Astrocyte (in vitro differentiated cells and primary cell): ENCODE measurements at places on chromosomes 3 and 15. TPM values are rescaled to one million over a fixed set of nuclear protein-coding genes. Genes with fewer than 3 reads are reported as not detected.

- H3K36me3 ChIP-seq, result no peaks in the 10 kb centered on the region
- DNase-seq, result no peak
- peaks cover 4% of the 10 kb centered on the region for H3K27me3 ChIP-seq
- peaks cover 7% of the 10 kb centered on the region for H3K4me1 ChIP-seq
- H3K4me3 ChIP-seq, result no peak overlapping the region
Observed at GRCh38 chr3:194036842-194037241, 99.1 kb upstream of the HES1 start.

The ALDH1A2 gene
- 0.98 and 1.7 TPM in 2 replicates for total RNA-seq

DNA sequence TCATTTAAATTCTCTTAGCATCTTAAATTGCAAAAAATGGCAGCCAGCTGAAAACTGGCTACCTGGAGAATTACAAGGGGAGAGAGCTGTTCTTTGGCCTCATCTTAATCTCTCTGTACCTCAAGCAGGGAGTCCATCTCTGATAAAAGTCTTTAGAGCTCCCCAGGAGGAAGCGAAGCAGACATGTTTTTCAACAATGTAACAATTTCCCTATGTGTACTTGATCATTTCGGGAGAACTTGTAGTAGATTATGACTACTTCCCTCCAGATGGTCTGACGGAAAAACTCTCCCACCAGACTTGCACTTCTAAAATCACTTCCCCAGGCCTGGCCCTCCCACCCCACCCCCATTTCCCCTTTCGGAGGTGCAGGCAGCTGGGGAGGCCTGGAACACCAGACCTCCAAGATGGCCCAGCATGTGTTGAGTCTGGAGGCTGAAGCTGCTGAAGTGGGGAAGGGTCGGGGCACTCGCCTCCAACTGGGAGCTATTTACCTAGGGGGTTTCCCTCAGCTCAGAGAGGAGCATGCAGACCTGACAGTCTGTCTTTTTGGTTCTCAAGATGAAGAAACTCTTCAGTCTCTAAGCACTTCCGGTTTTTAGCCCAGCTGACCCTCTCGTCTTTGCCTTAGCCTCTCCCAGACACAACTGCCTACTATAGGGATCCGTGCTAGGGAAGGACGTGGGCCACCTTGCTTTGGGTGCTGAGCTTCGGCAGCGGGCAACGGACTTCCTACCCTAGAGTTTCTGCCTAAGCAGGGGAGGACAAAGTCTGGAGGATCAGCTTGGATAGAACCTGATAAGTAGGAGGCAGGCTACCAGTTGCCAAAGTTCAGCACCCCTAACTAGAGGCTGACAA, 164.0 kb upstream of the TBL1XR1 start:
- no peaks in the 10 kb centered on the region for H3K36me3 ChIP-seq
- H3K4me1 ChIP-seq, result peaks cover 42% of the 10 kb centered on the region
- no peak for DNase-seq
- H3K27me3 ChIP-seq, result no peaks in the 10 kb centered on the region
- peak overlapping the region; percentile 5 for H3K4me3 ChIP-seq

DNA sequence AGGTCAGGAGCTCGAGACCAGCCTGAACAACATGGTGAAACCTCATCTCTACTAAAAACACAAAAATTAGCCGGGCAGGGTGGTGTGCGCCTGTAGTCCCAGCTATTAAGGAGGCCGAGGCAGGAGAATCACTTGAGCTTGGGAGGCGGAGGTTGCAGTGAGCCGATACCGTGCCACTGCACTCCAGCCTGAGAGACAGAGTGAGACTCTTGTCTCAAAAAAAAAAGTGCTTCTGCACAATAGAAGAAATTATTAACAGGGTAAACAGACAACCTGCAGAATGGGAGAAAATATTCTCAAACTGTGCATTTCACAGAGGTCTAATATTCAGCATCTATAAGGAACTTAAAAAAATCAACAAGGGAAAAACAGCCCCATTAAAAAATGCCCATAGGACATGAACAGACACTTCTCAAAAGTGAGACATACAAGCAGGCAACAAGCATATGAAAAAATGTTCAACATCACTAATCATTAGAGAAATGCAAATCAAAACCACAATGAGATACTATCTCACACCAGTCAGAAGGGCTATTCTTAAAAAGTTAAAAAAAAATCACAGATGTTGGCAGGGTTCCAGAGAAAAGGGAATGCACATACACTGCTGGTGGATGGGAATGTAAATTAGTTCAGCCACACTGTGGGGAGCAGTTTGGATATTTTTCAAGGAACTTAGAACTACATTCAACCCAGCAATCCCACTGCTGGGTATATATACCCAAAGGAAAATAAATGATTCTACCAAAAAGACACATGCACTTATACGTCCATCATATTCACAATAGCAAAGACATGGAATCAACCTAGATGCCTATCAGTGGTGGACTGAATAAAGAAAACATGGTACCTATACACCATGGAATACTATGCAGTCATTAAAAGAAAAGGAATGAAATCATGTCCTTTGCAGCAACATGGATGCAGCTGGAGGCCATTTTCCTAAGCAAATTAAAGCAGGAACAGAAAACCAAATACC, 75.5 kb downstream of the MSL2 start:
- H3K4me3 ChIP-seq, result no peak overlapping the region
- H3K27ac ChIP-seq, result no peak overlapping the region
- H3K4me1 ChIP-seq, result no peaks in the 10 kb centered on the region
- no peaks in the 10 kb centered on the region for H3K36me3 ChIP-seq

The DNAH12 gene
- total RNA-seq, result 0.23 and 0.36 TPM in 2 replicates

GRCh38 chr3:101074518-101074917, 81.3 kb upstream of the ABI3BP start:
- H3K4me3 ChIP-seq, result no peak overlapping the region
- no peak overlapping the region for H3K27ac ChIP-seq
- peaks cover 4% of the 10 kb centered on the region for H3K4me1 ChIP-seq

- no peaks in the 10 kb centered on the region for H3K4me1 ChIP-seq
- no peak for DNase-seq
- no peak overlapping the region for H3K4me3 ChIP-seq
- no peak overlapping the region for H3K27ac ChIP-seq
- no peaks in the 10 kb centered on the region for H3K27me3 ChIP-seq
- peaks cover 24% of the 10 kb centered on the region for H3K36me3 ChIP-seq
Observed at GRCh38 chr15:25051399-25052154, 96.8 kb downstream of the SNRPN start.

DNA sequence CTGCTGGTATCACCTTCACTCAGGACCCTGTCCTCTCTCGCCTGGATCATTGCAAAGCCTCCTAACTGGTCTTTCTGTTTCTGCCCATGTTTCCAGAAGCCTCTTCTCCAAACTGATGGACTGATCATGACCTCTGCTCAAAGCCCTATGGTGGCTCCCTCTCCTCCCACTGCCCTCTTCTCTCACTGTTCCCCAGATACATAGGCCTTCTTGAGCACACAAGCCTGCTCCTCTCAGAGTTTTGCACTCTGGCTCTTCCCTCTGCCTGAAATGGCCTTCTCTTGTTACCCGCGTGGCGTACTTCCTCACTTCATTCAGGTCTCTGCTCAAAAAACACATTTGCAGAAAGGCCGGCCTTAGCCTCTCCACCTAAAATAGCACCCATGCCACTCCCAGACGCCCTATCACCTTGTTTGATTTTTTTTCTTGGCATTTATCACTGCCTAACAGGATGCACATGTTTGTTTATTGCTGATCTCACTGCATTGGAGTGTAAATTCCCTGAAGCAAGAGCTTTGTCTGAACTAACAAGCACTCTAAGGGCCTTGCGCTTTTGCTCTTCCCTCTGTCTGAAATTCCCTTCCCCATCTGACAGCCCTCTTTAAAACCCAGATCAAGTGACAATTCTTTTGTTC, 1.4 kb upstream of the ETFA start:
- no peak overlapping the region for H3K4me3 ChIP-seq
- no peak overlapping the region for H3K27ac ChIP-seq
- no peaks in the 10 kb centered on the region for H3K36me3 ChIP-seq
- DNase-seq, result no peak
- no peaks in the 10 kb centered on the region for H3K27me3 ChIP-seq

The MORC1 gene
- not detected in 2 replicates for total RNA-seq

- no peak overlapping the region for H3K27ac ChIP-seq
- no peaks in the 10 kb centered on the region for H3K36me3 ChIP-seq
- no peaks in the 10 kb centered on the region for H3K4me1 ChIP-seq
- DNase-seq, result peak; percentile 18
- H3K4me3 ChIP-seq, result no peak overlapping the region
Observed at GRCh38 chr3:138180375-138181029, 5.8 kb upstream of the DBR1 start.

The PRSS50 gene
- not detected in 2 replicates for total RNA-seq

DNA sequence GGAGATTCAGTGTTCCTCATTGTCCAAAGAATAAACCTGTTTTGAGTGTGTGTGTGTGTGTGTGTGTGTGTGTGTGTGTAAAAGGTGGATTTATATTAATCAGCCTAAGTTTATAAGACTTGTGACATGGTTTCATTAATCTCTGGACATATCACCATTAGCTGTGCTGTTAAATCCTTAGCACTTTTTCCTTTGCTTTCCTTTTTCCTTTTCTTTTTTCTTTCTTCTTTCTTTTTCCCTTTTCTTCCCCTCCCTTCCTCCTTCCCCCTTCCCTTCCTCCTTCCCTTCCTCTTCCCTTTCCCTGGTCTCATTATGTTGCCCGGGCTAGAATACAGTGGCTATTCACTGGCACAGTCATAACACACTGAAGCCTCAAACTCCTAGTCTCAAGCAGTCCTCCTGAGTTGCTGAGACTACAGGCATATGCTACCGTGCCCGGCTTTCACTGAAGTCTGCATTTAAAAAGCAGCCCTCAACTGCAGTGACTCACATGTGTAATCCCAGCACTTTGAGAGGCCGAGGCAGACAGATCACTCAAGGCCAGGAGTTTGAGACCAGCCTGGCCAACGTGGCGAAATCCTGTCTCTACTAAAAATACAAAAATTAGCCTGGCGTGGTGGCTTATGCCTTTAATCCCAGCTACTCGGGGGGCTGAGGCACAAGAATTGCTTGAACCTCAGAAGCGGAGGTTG, 28.6 kb upstream of the ITPKA start:
- H3K27me3 ChIP-seq, result no peaks in the 10 kb centered on the region
- peaks cover 2% of the 10 kb centered on the region for H3K36me3 ChIP-seq
- H3K27ac ChIP-seq, result no peak overlapping the region
- H3K4me1 ChIP-seq, result no peaks in the 10 kb centered on the region

DNA sequence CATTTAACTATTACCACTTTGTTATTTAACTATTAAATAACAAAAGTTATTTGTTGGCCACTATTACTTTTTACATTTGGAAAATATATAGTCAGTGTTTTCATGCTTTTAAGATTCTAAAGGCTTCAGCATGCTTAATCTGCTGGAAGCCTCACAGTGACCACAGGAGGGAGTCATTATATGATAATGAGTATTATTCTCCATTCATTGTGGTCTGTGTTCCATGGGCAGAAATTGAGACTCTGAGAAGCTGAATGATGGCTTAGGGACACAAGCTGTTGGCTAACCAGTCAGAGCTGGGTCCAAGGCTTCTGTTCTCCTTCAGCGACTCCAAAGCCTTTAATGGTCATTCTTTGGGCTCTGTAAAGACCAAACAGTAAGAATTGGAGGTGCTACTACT, 64.7 kb downstream of the BFSP2 start:
- DNase-seq, result peak; percentile 38
- no peaks in the 10 kb centered on the region for H3K4me1 ChIP-seq
- H3K27me3 ChIP-seq, result no peaks in the 10 kb centered on the region
- H3K36me3 ChIP-seq, result no peaks in the 10 kb centered on the region

DNA sequence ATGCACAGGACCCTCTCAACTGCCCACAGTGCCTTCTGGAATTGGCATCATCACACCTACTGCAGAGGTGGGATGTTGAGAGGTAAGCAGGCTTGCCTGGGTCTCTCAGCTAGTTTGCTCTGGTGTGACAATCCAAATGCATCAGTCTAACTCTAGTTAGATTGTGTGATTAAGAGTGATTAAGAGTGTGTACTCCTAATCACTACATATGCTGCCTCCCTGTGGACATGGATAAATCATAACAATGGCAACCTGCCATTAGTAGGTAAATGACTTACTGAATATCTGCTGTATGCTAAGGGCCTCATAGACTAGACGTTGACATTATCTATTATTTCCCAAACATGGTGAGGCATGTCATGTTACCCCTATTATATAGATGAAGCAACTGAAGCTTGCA, 342.1 kb downstream of the OCA2 start:
- DNase-seq, result no peak
- no peaks in the 10 kb centered on the region for H3K4me1 ChIP-seq
- H3K27ac ChIP-seq, result no peak overlapping the region
- no peaks in the 10 kb centered on the region for H3K27me3 ChIP-seq
- no peak overlapping the region for H3K4me3 ChIP-seq
- no peaks in the 10 kb centered on the region for H3K36me3 ChIP-seq

The TMEM207 gene
- total RNA-seq, result not detected in 2 replicates

The PLA2G4F gene
- total RNA-seq, result 0.30 TPM in 1 of 2 replicates, not detected in the other

The IFT80 gene
- 25.2 and 27.3 TPM in 2 replicates for total RNA-seq

DNA sequence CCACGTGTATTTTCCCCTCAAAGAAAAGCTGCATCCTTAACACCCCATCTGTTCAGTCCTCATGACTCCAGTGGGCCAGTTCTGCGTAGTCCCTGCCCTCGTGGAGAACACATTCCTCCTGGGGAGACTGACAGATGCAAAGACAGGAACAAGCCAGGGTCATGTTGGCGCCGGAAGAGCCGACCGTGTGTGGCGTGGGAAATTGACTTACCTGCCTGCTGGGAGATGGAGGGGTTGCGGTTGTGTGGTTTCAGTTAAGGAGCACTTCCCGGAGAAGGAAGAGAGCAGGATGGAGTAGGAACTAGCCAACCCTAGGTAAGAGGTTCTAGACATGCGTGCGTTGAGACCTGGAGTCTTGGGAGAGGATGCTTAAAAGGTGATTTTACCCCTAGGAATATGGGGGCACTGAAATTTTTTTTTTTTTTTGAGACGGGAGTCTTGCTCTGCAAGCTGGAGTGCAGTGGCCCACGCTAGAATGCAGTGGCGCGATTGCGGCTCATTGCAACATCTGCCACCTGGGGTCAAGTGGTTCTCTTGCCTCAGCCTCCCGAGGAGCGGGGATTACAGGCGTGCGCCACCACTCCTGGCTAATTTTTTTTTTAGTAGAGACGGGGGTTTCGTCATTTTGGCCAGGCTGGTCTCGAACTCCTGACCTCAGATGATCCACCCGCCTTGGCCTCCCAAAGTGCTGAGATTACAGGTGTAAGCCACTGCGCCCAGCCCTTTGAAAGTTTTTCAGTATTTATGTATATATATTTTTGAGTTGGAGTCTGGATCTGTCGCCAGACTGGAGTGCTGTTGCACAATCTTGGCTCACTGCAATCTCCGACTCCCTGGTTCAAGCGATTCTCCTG, 1.4 kb downstream of the VHL start:
- no peaks in the 10 kb centered on the region for H3K36me3 ChIP-seq
- no peak overlapping the region for H3K27ac ChIP-seq
- no peak for DNase-seq
- peaks cover 5% of the 10 kb centered on the region for H3K4me1 ChIP-seq
- no peaks in the 10 kb centered on the region for H3K27me3 ChIP-seq
- peak overlapping the region; percentile 73 for H3K4me3 ChIP-seq

- H3K27ac ChIP-seq, result no peak overlapping the region
- no peak for DNase-seq
- no peaks in the 10 kb centered on the region for H3K27me3 ChIP-seq
- no peaks in the 10 kb centered on the region for H3K36me3 ChIP-seq
Observed at GRCh38 chr3:151371526-151371925, 13.0 kb downstream of the P2RY12 start.

GRCh38 chr15:78695854-78696253, 54.8 kb upstream of the CHRNB4 start:
- no peak overlapping the region for H3K4me3 ChIP-seq
- H3K4me1 ChIP-seq, result no peaks in the 10 kb centered on the region
- H3K36me3 ChIP-seq, result no peaks in the 10 kb centered on the region
